ENCODE measurements at places on chromosomes 7 and 10.

DNA sequence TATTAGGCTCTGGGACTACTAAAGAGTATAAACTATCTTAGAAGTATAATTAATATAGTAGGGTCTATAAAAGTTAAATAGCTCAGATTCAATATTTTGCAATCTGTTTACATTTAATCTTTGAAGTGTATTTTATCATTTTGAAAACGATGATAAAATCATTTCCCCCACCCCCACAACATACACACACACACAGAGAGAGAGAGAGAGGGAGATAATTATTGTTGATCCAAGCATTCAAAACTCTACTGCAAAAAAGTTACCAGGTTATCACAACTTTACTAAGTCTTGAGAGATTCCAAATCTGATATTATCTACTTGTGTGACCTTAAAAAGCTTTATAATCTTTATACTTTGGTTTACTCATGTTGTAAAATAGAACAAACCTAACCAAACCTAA is 14.0 kb downstream of the ZNF800 start:
- DNase-seq, result no peak

DNA sequence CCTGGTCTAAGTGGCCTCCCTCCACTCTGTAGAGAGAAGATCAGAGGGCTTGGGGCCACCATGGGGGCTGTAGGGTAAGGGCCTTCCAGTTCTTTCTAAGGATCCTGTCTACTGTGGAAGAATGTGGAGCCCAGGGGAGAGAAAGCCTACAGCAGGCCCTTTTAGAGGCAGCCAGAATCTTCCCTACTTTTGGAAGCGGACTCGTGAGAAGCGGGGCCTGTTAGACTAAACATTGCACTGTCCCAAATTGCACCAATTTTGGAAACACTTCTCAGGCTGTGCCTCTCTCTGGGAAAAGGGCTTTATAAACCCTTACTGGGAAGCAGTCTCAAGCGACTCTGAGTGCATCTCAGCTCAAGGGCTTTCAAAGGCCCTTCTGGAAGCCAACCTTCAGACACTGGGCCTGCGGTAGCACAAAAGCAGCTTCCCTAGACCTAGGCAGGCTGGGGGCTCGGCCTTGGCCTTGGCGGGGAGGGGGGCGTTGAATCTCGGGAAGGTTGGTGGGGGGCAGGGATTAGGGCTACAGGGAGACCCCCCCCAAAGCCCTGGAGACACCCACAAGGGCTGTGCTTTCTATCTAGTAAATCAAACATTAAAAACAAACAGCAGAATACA is 298.1 kb downstream of the GFRA1 start:
- no peak for DNase-seq

- peak; percentile 12 for DNase-seq
Observed at GRCh38 chr10:43043773-43044447, 33.0 kb upstream of the RET start.

GRCh38 chr7:47937711-47938573 is 10.3 kb downstream of the PKD1L1 start:
- no peak for DNase-seq

- no peak for DNase-seq
Observed at GRCh38 chr7:44156453-44157010, 15.4 kb upstream of the MYL7 start.

GRCh38 chr7:114793155-114793845 is 128.6 kb upstream of the MDFIC start:
- peak; percentile 51 for DNase-seq

- DNase-seq, result no peak
Observed at GRCh38 chr10:1544929-1545328, 192.4 kb downstream of the ADARB2 start.

- DNase-seq, result peak; percentile 75
Observed at GRCh38 chr10:68560186-68560942, at the start of gene TET1. TSS of gene TET1 (plus strand) at chr10:68560337. CDS start at chr10:68572339, 12,002 bp downstream.

GRCh38 chr7:148967602-148968001 is 60.7 kb downstream of the PDIA4 start:
- no peak for DNase-seq

GRCh38 chr10:68897336-68897741 is 3.8 kb upstream of the DDX50 start:
- DNase-seq, result peak; percentile 71

DNA sequence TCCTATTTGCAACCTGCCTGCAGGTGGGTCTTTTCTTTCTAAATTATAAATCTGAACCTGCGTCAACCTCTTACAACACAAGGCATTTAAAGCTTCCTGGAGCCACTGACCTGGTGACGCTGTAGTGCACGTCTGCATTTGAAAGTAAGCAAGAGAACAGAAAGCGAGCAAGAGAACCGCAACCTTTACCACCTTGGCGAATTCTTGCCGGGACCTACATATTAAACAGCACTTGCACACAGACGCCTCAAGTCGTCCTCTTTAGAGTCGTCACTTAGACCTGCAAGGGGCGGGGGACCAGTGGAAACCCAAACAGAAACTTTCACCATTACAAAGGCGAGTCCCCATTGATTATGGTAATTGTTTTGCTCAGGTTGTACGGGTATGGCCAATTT is 9.5 kb downstream of the GLI3 start:
- no peak for DNase-seq

DNA sequence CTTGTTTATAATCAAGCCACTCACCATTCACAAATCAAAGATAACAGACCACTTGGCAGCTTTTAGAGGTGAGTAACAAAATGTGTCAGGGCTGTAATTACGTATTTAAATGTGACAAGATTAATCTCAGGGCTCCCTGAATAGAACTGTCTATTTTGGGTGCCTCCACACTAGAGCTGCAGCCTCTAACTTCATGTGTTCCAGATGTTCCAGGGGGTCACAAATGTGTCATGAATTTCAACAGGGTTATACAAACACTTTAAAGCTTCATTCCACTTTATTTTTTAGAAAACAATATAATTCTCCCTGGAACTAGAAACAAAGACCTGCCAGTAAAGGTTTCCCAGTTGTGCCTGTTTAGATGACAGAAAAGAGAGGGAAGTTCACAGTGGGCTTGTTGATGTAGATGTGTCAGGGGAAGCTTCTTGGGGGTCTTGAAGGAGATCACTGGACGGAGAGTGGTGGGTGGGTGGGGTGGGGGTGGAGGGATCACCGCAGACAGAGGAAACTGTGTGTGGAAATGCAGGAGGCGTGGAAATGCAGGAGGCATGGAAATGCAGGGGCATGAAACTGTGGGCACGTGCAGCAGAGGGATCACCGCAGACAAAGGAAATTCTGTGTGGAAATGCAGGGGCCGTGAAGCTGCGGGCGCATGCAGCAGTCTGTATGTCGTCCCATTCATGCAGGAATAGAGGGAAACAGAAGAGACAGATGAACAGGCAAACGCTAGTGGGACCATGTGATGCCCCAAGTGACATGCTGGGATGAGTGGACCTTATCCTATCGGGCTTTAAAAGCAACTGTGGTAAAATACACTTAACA is 42.0 kb upstream of the TRIL start:
- DNase-seq, result peak; percentile 16

DNA sequence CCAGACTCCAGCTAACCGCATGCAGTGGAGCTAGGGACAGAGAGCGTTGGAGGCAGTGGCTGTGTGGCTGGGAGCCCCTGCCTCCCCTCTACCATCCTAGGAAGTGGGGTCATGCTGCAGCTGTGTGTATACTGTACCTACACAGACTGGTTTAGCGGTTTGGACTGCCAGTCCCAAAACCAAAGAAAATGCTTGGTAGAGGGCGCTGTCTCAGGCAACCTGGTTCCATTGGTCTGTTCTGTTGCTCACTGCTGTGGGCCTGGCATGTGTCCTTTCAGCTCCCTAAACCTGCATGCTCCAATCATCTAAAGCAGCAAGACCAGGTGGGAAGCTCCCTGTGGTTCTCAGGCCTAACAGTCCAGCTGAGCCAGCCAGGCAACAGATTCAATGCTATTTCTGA is 4.5 kb downstream of the RBP4 start:
- no peak for DNase-seq

- no peak for DNase-seq
Observed at GRCh38 chr7:46032942-46033341, 111.9 kb upstream of the IGFBP3 start.

- no peak for DNase-seq
Observed at GRCh38 chr7:22043367-22043766, 97.7 kb upstream of the CDCA7L start.

DNA sequence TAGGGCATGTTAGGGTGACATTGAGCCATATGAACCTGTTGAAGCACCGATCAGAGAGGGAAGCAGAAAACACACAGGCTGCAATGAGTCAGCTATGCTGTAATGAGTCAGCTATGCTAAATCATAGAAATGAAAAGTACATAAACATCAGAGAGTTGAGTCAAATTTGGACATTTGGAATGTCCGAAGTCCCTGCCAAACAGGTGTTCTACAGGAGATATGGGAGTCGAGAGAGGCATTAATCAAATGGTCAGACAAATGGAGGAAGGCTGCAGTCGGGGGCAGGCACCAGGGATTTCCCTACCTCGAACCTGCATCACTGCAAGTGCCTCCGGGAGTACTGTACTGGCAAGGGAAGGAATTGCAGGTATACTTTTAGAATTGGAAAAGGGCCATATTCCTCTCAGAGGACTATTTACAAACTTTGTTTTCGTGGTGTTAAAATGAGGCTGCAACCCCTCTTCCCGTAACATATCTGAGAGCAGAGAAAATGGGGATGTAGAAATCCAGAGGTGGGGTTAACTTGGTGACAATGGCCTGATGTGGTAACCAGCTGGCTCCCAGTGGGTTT is 8.8 kb upstream of the ZC3HAV1 start:
- peak; percentile 28 for DNase-seq

GRCh38 chr10:17644485-17644943 is 563 bp downstream of the STAM start:
- peak; percentile 51 for DNase-seq

DNA sequence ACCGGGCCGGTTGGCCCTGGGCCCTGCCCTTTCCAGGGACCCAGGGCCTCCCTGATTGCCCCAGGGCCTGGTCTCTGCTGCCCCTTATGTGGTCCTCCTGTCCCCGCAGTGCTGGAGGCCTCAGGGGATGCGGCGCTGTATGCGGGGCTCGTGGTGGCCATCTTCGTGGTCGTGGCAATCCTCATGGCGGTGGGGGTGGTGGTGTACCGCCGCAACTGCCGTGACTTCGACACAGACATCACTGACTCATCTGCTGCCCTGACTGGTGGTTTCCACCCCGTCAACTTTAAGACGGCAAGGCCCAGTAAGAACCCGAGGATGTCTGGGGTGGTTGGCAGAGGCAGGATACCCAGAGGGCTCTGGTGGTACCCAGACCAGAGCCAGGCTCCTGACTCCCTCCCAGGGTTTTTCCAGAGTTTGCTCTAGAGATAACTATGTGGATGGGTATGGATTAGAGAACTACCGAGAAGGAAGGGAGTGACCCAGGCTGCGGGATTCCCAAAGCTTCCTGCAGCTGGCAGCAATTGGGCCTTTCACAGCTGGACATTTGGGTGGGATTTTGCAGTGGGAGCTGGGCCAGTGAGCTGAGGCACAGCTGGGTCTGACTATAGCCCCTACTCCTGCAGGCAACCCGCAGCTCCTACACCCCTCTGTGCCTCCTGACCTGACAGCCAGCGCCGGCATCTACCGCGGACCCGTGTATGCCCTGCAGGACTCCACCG is 28.1 kb upstream of the SLC29A3 start:
- DNase-seq, result no peak

- DNase-seq, result no peak
Observed at GRCh38 chr10:73512207-73512743, 16.5 kb upstream of the PPP3CB start.

- no peak for DNase-seq
Observed at GRCh38 chr10:116158036-116158435, 115.0 kb downstream of the GFRA1 start.

DNA sequence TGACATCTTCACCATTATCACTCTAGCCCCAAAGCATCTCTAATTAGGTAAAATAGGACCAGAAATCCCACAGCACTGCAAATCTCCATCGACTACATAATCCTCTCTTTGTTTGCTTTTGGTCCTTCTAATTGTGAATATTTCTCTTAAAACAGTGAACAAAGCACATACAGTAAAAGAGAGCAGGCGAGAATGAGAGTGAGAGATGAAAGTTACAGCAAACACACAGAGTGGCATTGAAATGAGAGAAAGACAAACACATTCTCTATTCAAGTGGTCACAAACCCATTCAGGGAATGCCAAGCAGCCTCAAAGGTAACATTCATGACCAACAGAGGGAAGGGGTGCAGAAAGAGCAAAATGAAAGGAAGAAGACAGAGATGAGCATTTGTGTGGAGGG is 109.8 kb upstream of the PTN start:
- DNase-seq, result no peak

DNA sequence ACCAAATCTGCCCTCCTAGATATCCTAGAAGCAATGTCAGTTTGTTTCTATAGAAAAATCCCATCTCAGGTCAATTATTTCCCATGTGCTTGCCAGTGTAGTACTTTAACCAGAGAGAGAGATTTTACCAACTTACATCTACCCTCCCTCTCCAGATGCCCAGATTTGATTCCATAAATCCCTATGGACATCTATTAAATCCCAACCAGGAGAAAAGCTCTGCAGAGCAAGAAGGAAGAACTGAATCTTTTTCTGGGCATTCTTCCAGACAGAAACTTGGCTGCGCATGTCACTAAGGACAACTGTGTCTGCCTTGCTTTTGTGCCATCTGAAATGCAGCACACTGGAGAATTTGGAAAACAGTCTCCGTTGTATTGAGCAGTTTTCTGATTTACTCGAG is 597.6 kb downstream of the SORCS1 start:
- no peak for DNase-seq

GRCh38 chr10:61904733-61905725 is 3.5 kb downstream of the ARID5B start:
- peak; percentile 81 for DNase-seq

- DNase-seq, result no peak
Observed at GRCh38 chr10:122297583-122297982, 26.5 kb downstream of the BTBD16 start.

DNA sequence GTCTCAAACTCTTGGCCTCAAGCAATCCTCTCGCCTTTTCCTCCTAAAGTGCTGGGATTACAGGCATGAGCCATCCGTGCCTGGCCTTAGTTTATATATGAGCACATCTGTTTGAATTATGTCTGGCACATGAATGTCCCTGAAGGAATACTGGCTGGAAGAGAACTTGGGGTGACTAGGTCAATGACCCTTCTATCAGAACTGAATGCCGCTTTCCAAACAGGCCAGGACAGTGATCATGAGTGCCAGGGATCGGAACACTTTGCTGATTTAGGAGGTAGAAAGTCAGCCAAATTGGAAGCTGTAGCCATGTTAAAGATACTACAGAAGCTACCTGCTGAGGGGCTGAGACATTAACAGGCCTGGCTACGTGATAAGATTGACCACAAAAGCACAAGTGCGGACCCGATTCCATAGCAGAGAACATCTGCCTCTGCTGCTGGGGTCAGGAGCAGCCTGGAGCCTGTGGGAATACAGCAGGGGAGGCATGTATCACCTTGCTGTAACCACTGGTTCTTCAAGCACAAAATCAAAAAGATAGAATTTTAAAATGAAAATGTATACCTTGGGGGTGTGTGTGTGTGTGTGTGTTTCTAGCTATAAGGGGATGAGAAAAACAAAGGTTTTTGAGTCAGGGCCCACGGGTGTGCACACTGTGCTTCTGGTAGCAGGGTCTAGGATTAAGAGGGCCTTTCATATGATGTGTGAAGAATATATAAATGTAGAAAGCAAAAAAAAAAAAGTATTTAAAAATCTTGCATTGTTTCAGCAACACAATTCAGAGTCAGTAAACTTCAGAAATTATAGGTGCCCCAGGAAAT is 293.7 kb downstream of the BBS9 start:
- no peak for DNase-seq
